Stimulated activated naive CD4-positive, alpha-beta T cell treated with Interleukin-2 at 50 U/mL for 16 hours (primary cell): ENCODE measurements at places on chromosomes 13 and 19.

- no peak for DNase-seq
Measured at GRCh38 chr19:42115219-42115618, 17.0 kb downstream of the POU2F2 start.

DNA sequence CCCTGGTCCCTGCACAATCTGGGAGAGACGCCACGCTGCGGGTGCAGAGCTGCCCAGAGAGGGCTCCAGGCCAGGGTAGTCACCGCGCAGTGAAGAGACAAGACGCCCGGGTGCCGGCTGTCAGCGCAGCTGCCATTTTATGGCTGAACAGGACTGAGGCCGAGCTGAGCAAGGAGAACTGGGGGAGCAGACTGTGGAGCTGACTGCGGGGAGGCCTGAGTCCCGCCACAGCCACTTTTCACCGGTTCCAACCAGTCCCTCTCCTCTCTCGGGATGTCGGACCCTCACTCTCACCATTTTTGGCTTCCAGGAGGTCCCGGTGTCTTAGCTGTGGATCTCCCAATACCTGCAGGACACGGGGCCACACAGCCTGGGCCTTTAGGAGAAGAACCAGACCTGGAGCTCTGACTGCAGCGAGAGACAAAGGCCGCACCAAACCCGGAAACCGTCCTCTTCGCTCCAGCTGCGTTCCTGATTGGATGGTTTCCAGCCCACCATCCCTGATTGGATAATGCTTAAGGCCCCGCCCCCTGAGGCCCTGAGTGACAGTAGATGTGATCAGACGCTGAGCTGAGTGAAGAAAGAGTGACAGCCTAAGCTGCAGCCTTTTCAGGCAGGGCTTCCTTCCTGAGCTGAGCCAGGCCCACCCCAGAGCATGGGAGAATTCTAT is at the start of gene ZNF626:
Gene ZNF626 (minus strand): TSS at position 422 of the 670 bp plus-strand sequence. CDS start 125 bp downstream, at position 297.
- DNase-seq, result peak; percentile 90

DNA sequence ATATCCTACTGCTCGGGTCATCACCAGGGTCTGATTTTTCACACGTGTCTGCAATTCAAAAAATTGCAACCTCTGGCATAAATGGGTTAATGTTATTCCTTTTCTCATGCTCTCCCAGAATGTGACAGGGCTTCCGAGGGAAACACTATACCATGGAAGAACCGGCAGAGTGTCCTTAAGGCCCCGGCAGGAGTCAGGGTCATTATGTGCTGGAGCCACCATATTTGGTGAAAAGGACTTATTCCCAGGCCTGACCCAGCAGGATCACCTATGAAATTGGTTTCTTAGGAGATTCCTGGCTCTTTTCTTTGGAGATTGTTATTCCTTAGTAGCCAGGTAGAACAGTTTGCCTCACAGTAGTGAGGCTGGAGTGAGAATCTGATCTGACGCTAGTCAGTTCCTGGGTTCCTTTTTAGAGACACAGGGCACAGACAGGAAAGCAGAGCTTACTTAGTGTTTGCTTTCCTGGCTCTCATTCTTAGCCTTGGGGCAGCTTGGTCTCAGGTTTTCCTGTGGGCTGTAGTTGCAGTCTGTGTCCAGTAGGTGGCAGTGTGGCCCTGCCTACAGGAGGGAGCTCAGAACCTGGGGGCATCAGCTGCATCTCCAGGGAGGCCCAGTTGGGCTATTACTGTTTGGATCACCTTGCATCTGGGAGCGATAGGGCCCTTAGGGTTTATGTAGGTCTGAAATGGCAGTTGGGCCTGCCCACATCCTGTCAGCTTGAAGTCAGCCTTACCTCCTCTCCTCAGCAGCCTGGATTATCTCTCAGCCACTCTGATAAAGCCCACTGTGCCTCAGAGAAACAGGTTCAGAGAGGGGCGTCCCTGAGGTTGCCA is 12.4 kb downstream of the SNRNP70 start:
- peak; percentile 57 for DNase-seq

DNA sequence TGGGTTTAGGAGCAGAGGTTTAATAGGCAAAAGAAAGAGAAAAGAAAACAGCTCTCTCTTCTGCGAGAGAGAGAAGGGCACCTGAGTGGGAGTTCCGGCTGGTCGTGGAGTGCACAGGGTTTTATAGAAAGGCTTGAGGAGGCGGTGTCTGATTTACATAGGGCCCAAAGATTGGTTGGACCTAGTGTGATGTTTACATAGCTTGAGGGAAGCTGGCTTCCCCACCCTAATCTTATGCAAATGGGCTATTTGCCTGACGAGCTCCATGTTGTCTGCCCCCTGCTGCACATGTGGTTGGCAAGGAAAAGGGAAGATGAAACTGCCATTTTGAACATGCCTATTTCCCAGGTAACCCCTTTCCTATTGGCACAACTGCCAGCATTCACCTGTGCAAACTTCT is 21.5 kb upstream of the MEDAG start:
- no peak for DNase-seq

DNA sequence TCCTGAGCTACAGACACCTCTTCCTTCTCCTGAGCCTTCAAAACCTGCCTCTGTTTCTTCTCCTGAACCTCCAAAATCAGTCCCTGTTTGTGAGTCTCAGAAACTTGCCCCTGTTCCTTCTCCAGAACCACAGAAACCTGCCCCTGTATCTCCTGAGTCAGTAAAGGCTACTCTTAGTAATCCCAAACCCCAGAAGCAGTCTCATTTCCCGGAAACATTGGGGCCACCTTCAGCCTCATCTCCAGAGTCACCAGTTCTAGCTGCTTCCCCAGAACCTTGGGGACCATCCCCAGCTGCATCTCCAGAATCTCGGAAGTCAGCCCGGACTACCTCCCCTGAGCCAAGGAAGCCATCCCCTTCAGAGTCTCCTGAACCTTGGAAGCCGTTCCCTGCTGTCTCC is 10.0 kb downstream of the CHAMP1 start:
- DNase-seq, result no peak

DNA sequence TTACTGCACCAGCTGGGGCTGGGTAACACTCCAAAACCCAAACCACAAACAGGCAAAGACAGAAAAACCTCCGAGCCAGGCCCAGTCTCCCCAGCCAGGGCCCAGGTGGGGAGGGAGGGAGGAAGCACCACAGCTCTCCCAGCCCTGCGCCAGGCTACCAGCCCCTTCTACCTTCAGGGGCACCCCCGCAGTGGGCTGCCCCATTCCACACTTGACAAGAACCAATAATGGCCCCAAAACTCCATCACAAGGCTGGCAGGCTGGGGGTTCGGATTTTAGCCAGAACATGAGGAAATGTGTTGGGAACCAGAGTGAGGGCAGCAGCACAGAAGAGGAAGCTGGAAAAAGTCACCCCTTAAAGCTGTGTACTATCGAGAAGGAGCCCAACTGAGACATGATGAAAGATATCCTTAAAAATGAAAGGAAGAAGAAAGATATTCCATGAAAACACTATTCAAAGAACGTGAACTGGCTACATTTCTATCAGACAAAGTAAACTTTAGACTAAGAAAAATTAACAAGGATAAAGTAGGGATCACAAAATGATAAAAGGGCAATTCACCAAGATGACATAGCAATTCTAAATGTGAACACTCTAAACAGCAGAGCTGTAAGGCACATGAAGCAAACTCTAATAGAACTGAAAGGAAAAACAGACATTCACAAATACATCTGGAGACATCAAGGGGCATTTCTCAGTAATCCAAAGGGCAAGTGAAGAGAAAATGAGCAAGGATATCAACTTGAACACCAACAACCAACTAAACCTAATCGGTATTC is 12.9 kb downstream of the TUBGCP3 start:
- DNase-seq, result no peak

DNA sequence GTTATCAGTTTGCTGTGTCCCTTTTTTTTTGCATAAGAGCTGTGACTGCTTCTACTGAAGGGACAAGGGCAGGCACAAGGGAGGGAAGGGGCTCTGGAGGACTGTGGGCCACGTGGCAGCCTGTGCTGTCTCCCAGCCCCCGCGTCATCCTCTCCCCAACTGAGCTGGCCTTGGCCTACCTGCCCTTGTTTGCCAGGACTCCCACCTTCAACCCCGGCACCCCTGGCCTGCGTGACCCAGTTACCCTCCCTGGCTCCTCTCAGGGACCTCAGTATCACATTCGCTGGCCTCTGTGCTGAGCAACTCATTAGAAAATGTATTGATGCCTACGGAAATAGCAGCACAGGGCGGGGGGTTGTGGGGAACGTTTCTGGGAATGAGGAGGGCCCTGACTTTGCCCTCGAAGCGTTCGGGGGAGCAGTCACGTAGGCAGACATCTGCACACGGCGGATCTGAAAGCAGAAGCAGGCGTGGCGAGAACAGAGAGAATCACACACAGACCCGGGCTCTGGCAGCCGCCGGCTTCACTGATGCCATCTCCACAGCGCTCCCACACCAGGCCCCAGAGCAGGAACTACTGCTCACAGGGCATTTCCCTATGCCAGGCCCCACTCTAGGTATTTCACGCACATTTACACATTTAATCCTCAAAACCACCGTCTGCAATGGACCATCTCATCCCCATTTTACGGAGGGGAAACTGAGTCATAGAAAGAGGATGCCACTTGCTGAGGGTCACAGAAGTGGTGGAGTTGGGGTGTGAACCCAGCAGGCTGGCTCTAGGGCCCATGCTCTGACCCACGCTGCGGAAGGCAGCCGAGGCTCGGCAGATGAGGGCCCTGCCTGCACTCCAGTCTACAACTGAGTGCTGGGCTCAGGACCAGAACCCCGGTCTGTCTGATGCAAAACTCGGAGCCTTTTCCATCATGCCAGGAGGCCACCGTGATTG is 5.7 kb upstream of the ATF5 start:
- no peak for DNase-seq

DNA sequence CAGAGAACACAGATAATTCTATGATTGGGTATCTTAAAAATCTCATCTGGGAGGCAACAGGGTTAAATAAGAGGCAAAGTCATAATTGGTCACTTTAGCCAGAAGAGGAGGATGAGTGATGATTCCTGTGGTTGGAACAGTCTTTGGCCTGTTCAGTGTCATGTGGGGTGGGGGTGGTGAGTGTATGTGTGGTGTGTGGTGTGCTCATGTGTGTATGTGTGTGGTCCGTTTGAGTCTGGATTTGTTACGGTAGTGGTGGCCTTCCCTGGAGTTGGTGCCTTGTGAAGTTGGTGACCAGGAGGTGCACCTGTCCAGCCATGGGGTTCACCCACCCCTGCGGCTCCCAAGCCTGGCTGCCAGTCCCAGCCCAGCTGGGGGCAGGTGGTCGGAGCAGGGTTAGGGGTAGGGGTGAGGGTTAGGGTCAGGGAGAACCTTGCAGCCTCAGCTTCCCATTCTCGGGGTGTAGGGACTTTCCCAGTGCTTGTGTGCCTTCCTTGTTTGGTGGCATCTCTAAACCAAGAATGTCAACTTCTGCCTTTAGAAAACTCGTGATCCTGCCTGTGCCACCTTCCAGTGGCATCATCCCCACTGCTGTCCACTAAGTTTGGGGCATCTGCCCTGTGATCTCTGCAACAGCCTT is 97.5 kb downstream of the RAB20 start:
- no peak for DNase-seq

DNA sequence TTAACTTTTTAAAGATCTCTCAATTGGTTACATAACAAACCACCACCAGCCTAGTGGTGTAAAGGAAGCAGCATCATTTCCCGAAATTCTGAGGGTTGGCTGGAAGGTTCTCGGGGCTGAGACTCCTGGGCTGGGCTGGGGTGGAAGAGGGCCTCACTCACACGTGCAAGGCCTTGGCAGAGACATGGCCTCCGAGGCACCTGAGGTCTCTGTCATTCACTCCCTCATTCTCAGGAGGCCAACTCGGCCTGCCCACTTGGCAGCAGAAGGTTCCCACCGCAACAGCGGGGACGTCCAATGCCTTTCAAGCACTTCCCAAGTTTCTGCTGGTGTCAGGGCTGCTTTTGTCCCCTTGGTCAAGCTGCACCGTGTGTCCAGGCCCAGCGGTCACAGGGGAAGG is 18.6 kb upstream of the RASA3 start:
- no peak for DNase-seq

GRCh38 chr19:10892256-10892655 is 20.9 kb downstream of the CARM1 start:
- DNase-seq, result no peak

- DNase-seq, result no peak
Measured at GRCh38 chr13:45928176-45928575, 76.6 kb upstream of the SIAH3 start.

DNA sequence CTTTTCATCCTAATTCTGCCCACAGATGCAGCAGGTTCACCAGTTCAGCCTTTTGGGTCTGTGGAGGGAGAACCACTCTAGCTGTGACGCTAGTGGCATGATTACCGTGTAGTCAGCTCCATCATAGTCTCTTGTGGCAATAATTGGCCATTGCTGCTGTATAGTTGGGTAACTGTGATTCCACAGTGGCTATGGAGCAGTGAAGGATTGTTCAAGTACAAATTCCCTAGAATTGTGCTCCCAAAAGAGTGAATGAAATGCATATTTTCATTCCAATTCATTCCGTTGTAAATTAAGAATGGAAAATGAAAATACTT is 856 bp downstream of the TEX26 start:
- no peak for DNase-seq

GRCh38 chr13:44620057-44620456 is 43.9 kb upstream of the TSC22D1 start:
- no peak for DNase-seq

- DNase-seq, result no peak
Measured at GRCh38 chr13:36907821-36908220, 12.2 kb downstream of the SMAD9 start.

GRCh38 chr19:12946092-12946721 is 545 bp downstream of the RAD23A start:
- DNase-seq, result peak; percentile 52

- no peak for DNase-seq
Measured at GRCh38 chr13:90824032-90824431, 523.5 kb upstream of the MIR17HG start.

DNA sequence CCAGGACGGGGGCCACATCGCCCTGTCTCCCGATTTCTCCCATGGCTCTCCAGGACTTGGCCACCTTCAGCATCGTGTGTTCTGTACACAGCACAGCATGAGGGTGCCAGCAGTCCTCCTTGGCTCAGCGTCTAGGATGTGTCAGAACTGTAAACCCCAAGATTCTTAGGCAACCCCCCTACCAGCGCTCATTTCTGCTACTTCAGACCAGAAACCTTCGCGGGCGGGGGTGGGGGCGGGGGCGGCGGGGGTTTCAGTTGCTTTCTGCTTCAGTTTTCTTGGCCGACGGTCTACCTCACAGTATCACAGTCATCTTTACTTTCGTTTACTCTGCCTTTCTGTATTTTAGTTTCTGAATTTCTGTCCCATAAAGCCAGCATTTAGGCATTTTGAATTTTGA is 82.4 kb downstream of the GGACT start:
- peak; percentile 79 for DNase-seq

DNA sequence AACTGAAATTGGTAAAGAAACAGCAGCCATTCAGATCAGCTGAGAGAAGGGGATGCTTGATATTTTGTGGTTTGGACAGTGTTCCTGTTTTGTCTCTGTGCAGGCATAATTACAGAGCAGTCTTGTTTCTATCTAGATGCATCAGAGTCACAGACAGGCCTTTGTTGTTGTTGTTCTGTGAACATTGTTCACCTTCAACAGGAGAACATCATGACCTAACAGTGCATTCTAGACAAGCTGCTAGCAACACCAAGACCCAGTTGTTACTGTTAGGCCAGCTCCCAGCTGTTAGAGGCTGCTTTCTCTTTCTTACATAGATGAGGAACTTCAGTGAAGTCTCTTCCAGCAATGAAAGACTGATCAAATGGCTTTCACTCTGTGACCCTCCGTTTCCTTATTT is 8.5 kb upstream of the LSR start:
- DNase-seq, result no peak
